ENCODE measurements at places on chromosomes 11 and 22.

DNA sequence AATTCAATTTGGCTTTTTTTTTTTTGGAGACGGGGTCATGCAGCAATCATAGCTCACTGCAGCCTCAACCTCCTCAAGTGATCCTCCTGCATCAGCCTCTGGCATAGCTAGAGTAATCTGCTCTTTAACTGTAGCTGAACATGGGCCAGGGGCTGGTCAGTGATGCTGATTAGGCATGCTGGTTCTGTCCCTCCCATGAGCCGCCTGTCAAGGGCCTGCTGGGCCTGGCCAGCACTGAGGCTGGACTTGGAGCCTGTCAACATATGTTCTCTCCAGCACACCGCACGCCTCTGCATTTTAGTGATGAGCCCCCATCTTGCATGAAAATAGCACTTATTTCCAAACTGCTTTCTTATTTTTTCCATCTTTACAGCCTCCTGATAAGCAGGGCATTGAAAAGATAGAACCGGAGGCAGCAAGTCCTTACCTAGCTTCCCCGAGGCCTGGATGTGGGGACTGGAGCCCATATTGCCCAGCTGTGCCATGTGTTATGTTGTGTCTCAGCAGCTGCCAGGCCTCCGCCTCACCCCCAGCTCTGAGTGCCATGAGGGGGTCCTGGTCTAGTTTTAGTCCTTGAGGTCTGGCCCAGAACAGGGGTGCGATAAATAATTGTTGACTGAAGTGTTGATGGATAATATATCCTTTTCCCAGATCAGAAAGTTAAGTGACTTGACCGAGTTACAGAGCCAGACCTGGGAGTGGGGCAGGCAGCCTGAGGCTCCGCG is 80.0 kb downstream of the CTTN start:
- DNase-seq: no peak

DNA sequence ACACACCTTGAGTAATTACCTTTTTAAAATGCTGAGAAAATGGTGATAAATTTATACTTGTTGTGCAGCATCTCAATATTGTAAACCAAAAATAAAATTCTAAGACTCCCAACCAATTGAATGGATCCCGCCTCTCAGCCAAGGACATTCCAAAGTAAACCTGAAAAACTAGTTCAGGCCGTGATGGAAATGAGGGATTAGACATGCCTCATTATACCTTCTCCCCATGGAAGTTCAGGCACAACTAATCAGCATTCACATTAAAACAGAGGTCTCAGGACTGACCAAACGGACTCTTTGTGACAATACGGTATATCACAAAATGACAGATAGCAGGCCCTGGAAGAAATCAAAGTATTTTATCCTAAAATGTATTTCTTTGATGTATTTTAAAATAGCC is 907.4 kb upstream of the RAG2 start:
- no peak for DNase-seq

DNA sequence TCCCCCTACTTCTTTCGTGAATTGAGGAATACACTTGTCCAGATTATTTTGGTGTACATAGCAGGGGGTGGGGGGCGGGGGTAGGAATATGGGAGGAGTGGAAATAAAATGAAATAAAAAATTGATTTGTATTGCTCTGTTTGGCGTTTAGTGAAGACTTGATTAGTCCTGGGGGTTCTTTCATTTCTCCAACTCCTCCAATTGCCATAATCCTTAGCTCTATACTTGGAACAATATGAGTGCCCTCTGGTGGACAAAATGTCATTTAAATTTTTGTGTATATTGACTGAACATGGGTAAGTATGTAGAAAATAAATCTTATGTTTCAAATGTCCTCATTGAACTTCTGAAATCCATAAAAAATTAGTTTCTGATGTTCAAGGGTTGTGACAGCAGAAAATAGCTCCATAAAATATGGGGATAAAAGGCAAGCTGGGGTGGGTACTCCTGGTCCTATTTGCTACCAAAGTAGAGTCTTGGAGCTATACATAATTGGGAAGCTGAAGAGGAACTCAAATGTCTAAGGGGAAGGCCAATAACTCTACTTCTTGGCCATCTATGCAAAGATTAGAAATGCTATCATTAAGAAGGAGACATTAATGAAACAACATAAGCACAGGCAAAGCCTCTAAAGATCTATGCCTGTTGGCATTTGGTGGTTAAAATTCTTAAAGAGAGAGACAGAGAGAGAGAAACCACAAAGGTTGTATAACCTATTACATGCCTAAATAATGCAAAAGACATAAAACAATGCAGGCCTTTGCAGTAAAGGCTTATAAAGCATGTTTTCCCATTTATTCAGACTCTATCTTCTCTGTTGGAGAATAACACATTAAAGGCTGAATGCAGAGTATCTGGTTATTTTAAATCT is 421.6 kb downstream of the METTL15 start:
- peak; percentile 53 for DNase-seq

- no peak for DNase-seq
Measured at GRCh38 chr11:27004103-27004502, 10.2 kb downstream of the FIBIN start.

DNA sequence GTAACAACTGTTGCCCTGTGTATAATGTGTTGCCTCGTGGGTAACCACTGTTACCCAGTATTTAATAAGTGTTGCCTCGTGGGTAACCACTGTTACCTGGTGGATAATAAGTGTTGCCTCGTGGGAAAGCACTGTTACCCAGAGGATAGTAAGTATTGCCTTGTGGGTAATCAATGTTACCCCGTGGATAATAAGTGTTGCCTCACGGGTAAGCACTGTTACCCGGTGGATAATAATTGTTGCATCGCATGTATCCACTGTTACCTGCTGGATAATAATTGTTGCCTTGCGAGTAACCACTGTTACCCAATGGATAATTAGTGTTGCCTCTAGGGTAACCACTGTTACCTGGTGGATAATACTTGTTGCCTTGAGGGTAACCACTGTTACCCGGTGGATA is 17.1 kb upstream of the NXPE4 start:
- no peak for DNase-seq

- DNase-seq: no peak
Measured at GRCh38 chr11:2580571-2581001, 119.2 kb downstream of the KCNQ1OT1 start.

GRCh38 chr22:27654546-27655445 is 146.8 kb downstream of the MN1 start:
- no peak for DNase-seq

DNA sequence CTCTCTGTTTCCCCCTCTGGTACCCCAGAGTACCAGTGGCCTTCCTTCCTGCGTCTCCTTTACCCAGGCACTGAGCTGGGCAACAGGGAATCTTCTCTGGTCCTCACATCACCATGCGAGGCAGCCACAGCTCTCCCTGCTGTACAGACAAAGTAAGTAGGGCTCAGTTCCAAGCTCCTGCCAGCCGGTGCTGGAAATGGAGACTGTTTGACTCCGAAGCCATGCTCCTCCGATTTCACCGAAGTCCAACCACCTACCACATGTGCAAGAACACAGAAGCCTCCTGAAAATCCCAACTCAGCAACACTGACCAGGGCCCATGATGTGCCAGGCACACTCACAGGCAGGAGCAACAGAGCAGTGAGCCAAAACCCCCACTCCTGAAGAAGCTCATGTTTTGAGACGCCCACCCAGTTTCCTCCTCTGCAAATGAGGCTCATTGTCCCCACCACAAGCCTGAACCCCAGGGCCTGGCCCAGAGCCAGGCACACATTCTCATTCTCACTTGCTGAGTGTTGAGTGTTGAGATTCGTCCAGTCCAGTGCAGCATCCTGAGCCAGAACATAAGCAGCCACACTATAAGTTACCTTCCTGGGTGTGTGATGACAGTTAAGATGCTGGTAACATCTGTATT is 156.0 kb downstream of the MPPED1 start:
- DNase-seq: no peak

- DNase-seq: peak; percentile 99
Measured at GRCh38 chr22:37242395-37242918, 1.6 kb downstream of the RAC2 start.

- DNase-seq: peak; percentile 20
Measured at GRCh38 chr11:117179048-117179999, 781 bp downstream of the SIDT2 start.

GRCh38 chr22:39839917-39840510 is 53.5 kb downstream of the ENTHD1 start:
- peak; percentile 12 for DNase-seq

DNA sequence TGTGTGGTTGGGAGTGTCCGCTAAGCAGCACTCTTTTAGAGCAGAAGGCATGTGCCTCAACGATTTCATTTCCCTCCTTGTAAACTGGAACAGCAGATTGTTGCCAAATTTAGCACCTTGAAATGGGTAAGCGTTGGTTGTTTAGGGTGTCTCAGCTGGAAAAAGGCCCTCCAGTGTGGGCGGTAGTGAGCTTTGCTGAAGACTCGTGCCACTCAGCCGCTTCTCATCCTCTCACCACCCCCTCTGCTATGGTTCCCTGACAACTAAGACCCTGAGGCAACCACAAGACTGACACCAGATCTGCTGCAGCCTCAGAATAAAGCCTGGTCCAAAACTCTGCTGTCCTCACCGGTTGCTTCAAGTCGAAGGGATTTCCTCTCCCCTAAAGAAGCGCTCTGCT is 9.9 kb upstream of the FERMT3 start:
- DNase-seq: no peak

GRCh38 chr11:16809886-16810668 is 71.6 kb downstream of the C11orf58 start:
- no peak for DNase-seq

DNA sequence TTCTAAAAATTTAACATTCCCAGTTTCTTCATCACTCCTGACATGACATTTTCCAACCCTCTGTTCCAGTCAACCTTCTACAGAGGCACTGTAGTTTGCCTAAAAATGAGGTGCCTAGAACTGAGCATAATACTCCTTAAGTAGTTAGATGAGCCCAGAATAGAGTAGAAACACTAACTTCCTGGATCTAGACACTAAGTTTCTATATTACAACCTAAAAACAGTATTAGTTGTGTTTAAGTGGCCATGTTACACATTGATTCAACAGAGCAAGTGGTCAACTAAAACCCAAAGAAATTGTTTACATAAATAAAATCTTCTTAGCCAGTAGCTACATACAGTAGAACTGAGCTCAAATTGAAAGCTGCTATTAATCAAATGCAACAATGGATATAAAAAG is 1.3 kb downstream of the HPS5 start:
- no peak for DNase-seq

DNA sequence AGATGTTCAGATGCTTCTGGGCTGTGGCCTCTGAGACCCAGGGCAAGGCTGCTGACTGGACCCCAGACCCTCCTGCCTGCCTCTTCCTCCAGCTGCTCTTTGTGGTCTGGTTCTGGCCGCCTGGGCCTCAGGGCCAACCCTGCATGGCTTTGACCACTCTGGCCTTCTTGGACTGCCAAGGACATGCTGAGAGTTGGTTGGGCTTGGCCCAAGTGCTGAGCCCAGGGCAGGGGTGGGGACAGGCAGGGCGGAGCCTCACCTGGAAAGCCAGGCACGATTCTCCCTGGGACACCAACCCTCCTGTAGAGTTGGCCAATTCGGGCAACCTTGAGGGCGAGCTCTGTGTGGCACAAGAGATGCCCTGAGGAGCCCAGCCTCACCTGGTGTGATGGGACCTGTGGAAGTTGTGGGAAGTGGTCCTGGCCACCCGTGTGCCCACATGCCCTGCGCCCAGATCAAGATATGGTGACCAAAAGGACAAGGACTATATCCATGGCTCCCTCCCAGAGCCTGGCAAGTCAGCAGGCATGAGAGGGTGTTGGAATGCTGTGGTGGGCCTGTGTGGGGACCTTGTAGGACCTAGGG is 11.6 kb downstream of the TANGO2 start:
- DNase-seq: no peak

- DNase-seq: no peak
Measured at GRCh38 chr22:36562261-36562835, 33.4 kb upstream of the EIF3D start.

DNA sequence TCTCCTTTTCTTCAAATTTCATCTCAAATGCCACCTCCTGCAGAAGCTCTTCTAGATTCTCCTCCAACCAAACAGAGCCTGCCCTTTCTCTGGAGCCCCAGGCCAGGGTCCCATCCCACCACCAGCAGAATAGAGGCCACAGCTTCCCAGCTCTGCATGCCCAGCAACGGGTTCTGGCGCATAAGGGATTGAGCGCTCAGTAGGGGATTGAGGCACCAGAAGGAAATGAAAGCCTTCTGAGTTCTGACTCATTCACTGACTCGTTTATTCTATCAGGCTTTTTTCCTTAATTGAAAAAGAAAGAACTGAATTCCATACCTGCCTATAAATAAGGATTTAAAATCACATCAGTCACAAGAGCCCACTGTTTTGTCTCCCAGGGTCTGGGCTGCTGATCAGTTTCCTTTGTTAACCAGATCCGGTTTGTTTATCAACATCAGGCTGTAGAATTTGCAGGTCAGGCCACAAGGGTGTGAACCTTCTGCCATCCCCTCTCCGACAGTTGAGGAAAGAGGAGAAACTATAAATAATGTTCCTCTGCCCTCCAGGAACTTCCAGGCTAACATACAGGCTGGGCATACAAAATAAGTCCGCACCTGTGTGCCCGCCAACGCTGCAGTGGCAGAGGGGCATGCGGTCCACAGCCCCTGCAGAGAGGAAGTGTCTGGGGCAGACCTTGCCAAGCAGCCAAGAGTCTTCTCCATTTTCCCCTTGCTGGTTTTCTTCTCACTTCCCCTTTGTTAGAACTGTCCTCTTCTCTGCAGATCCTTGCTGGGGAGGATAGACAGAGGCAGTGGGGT is 63.5 kb upstream of the PRDM11 start:
- peak; percentile 64 for DNase-seq

GRCh38 chr11:78898266-78898775 is 323.7 kb upstream of the NARS2 start:
- DNase-seq: no peak

DNA sequence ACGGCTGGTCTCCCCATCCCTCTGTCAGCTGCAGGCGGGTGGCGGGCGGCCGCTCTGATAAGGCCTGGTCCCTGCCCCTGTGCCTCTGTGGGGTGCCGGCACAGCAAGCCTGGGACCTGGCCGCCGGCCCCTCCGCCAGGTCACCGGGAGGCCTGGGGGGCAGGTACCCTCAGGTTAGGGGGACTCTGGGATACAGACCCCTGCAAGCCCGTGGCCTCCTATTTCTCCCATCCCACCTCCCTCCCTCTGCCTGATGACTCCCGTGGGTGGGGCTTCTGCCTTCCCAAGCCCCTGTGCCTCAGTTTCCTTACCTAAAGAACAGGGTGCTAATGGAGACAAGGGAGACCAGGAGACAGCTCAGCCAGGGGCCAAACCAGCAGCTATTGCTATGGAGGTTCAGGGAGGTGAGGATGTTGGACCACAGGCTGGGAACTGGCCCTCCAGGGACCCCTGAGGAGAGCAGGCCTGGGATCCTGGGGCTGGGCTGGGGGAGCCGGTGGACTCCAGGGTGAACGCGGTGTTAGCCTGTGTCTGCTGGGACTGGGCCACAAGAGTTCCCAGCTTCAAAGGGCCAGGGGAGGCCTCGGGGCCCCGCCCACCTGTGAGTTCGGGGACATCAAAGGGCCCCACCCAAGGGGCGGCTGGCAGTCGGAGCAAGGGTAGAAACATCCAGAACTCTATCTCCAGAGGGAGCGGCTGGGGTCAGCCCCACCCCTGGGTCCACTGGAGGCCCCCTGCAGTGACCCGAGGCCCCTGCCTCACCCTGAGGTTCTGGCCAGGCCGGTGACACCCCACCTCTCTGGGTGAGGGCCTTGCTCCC is 32.0 kb upstream of the TH start:
- DNase-seq: no peak

GRCh38 chr11:122697636-122698167 is 42.2 kb downstream of the UBASH3B start:
- peak; percentile 99 for DNase-seq

Measured in KBM-7 (cell line).